CD4-positive, alpha-beta T cell treated with Interleukin-4 for 1 hour (primary cell): ENCODE measurements at places on chromosomes 3 and 15.
A peak's percentile ranks its signal among the peaks of the same experiment; 100 is the strongest.

- DNase-seq: no peak
Observed at GRCh38 chr15:65979837-65980236, 110.5 kb downstream of the RAB11A start.

DNA sequence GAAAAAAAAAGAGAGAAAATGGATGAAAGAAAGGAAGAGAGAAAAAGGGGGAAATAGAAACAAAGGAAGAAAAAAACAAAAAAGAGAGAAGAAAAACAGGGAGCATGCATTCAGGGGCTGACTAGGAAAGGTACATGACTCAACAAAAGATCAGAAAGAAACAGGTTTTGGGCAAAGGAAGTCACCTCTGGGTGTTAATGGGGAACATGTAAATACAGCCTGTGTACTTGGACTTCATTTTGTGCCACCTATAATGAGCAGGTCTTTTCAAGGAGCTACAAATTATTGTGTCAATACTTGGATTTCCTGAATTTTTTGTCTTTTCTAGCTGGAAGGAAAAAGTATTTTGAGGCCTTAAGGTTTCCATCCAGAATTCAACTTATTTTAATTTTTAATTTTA is 53.4 kb upstream of the CCDC50 start:
- DNase-seq: no peak

GRCh38 chr15:39511916-39512260 is 69.0 kb upstream of the THBS1 start:
- no peak for DNase-seq

DNA sequence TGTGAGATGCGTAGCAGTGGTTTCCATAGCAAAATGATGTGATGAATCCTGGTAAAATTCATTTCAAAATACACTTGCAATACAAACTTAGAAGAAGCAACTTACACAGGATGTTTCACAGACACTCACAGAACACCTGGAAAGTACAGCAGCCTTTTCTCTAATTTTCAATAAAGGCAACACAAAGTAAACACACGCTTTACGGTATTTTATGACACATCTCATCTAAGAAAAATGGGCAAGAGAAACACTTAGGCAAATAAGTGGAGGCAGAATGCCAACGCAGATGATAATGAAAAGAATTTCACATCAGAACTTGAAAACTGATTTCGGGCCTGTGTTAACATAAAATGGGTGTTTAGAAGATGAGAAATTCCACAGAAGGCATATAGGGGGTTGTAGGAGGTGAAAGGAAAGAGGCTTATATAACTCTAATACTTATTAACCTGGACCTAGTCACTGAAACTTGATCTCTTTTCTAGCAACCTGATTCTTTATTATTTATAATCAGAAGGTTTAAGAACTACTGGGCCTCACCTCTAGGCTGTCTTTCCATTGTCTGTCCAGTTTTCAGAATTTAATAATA is 25.6 kb upstream of the MAP3K13 start:
- DNase-seq: no peak

DNA sequence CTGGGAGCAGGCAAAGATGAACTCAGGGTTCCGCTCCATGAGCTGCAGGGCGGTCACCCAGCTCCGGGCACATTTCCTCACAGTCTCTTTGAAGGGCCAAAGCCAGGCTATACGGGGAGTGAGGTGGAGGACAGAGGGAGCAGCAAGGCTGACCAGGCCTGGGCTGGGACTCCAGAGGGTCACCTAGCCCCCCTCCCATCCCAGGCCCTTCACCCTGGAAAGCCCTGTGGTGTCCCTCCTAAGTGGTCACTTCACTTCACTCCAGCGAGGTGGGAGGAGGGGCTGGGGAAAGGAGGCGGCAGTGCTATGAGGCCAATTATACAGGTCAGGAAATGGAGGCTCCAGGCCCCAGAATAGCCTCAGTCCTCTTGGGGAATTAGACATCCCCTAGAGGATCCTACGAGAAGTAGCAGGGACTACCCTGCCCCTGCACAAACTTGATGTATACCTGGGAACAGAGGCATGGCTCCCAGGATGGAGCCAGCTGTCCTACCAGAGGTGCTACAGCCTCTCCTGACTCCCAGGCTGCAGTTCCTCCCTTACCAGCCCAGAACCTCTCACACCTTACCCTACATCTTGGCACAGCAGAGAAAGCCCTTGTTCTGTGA is 5.7 kb downstream of the MAN2C1 start:
- DNase-seq: no peak

DNA sequence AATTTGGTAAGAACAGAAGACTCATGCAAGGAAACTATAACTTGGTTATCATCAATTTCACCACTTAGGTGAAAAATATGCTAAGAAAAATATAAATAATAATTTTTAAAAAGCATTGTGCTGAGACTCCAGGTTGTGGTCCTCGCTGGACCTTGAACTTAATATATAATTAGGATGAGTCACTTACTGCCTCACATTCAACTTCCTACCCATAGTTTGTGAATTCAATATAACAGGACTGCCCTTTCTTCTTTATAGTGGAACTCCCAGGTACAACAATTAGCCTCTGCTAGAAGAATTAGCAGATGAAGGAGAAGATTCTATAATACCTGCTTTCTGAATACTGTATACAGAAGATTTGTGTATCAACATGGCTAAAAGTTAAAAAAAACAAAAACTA is 149.1 kb upstream of the SPRED1 start:
- DNase-seq: no peak

DNA sequence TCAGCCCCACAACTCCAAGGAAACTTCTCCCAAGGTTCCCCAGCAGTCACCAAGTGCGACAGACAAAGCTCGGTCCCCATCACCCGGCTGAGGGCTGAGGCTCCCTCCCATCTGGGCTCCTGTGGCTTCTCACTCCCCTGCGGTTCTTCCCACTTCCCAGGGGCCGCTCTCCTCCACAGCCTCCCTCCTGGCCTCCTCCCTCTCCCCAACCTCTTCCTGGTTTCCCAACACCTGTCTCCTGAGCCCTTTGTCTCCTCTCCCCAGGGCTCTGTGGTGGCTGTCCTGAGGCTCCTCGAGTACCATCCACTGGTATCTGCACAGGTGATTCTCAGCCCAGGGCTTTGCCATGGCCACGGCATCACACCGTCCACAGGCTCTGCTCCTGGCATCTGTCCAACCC is 113.2 kb upstream of the NSMCE3 start:
- DNase-seq: no peak

DNA sequence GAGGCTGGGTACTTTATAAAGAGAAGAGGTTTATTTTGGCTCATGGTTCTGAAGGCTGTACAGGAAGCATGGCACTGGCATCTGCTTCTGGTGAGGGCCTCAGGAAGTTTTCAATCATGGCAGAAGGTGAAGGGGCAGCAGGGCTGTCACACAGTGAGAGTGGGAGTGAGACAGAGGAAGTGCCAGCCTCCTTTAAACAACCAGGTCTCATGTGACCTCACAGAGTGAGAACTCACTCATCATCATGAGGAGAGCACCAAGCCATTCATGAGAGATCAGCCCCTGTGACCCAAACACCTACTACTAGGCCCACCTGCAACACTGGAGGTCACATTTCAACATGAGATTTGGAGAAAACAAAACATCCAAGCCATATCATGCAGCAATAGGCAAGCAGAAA is 9.3 kb upstream of the RFTN1 start:
- no peak for DNase-seq

- DNase-seq: no peak
Observed at GRCh38 chr15:32643907-32644445, 2.5 kb downstream of the SCG5 start.

DNA sequence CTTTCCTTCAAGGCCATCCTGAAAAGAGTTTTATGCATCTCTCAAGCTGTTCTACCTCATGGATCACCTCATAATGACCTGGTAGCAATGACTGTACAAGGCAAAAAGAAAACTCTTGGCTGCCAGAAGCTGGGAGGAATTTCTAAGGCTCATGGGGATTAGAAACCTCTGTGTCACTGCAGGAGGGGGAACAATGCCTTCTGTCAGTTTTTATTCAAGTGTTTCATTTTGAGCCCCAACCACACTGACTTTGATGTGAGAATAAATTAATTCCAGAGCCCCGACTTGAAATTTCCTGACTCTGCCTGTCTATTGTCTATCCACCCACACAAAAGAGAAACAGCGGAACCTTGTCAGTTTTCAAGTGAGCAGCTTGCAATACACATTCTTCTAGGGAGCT is 58.7 kb upstream of the MRPL3 start:
- no peak for DNase-seq

- no peak for DNase-seq
Observed at GRCh38 chr3:106560451-106560966, 691.7 kb upstream of the CBLB start.

DNA sequence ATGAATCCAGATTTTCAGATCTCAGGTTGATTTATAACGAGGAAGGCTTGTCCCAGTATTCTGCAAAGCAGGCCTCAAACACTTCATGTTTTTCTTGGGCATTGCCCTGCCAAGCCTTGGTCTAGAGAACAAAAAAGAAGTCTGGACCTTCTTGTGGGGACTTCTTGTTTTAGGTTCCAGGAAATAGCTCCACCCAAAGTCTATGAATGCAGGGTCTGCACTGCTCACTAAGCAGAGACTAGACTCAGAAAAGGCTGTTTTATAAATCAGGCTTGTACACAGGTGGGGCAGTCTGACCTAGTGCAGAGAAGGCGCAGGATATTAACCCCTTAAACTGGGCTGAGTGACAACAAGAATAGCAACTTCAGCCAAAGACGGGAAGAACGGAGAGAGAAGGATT is 44.3 kb downstream of the GLB1 start:
- DNase-seq: no peak

- no peak for DNase-seq
Observed at GRCh38 chr15:77145370-77145769, 74.5 kb upstream of the TSPAN3 start.

- no peak for DNase-seq
Observed at GRCh38 chr3:191353022-191353777, 22.9 kb upstream of the UTS2B start.

- peak; percentile 29 for DNase-seq
Observed at GRCh38 chr3:179072100-179072438, 460 bp upstream of the ZMAT3 start.

GRCh38 chr15:25784876-25785640 is 78.1 kb downstream of the ATP10A start:
- DNase-seq: no peak

GRCh38 chr3:139499536-139499935 is 23.2 kb upstream of the RBP2 start:
- DNase-seq: no peak

GRCh38 chr15:71303977-71304376 is 188.7 kb downstream of the THSD4 start:
- no peak for DNase-seq
